ENCODE measurements at places on chromosomes 1 and 21.

GRCh38 chr1:198937231-198938031 lies 298.6 kb downstream of the PTPRC start:
- DNase-seq = peak; percentile 5

DNA sequence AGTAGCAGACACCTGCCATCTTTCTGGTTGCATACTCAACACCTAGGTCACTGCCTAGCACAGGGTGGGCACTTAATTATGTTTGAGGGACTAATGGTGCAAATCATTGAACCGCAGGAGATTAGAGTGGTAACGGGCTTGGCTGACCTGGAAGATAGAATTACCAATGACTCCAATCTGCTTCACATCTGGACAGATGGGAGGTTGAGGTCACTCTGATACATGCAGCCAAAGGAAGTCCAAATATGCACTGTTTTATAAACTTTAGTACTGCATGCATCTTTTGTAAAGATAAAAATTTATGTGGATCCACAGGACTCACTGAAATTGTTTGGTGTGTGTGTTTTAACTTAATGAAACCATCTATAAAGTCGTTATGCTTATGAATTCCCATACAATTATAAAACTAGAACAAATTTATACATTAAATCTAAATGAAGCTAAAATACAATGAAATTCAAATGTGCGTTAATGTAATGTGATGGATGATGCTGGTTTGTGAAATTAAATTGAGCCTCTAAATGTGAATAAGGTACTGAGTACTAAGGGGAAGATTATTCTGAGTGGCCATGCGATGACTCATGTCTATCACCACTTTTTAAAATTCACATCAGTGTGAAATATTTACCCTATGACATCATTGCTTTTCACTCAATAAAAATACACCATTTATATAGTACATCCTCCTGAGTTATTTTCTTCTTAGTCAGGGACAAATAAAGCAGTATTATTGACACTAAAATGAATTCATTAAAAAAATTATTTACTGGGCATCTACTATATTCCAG lies 224.7 kb upstream of the FAM78B start:
- no peak for DNase-seq

GRCh38 chr1:41497056-41497440 lies 12.6 kb upstream of the EDN2 start:
- DNase-seq = no peak

GRCh38 chr1:220879509-220880361 lies 492 bp downstream of the HLX start:
- no peak for DNase-seq

- no peak for DNase-seq
Measured at GRCh38 chr1:213110349-213111300, 59.6 kb downstream of the RPS6KC1 start.

DNA sequence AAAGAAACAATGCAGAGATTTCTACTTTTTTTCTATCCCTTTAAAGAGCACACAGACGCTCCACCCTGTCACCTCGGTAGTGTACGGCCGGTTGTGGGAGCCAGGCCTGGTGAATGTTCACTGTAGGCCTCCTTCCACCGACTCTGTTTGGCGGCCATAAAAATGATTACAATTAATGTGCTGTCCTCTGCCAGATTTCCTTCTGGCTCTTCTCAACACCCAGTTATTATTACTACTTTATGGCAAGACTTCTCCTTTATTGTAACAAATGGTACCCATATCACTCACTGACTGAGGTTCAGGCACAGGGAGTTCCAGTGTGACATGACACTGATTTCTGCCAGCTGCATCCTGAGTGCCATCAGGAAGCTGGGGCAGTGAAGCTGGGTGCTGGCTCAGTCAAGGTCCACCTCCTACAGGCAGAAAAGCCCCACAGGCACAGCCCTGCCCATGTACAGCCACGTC lies 37.4 kb downstream of the GPR161 start:
- no peak for DNase-seq

- DNase-seq = no peak
Measured at GRCh38 chr1:91552596-91552995, 51.9 kb downstream of the CDC7 start.

- no peak for DNase-seq
Measured at GRCh38 chr1:5485436-5485835, 506.8 kb downstream of the NPHP4 start.

GRCh38 chr1:211900441-211900840 lies 69.9 kb upstream of the LPGAT1 start:
- DNase-seq = no peak

GRCh38 chr1:219820551-219820950 lies 107.8 kb downstream of the SLC30A10 start:
- DNase-seq = no peak

- no peak for DNase-seq
Measured at GRCh38 chr1:168312718-168313604, 32.3 kb downstream of the TBX19 start.

DNA sequence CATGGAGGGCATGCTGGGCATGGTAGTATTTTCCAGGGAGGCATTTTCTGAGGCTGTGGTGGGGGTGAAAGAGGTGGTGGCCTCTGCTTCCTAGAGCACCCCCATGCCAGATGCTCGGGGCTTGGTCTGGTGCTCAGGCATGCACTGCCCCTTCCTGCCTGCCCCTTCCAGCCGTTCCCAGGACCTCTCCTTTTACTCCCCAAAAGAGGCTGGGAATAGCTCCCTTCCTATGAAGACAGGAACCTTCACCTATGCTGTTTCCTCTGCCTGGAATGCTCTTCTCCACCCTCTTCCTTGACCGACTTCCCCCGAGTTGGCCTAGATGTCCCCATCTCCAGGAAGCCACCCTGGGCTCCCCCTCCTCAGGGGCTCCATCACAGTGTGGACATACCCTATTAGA lies 9.1 kb downstream of the EDN2 start:
- no peak for DNase-seq

- no peak for DNase-seq
Measured at GRCh38 chr1:154862907-154863306, 7.2 kb downstream of the KCNN3 start.

DNA sequence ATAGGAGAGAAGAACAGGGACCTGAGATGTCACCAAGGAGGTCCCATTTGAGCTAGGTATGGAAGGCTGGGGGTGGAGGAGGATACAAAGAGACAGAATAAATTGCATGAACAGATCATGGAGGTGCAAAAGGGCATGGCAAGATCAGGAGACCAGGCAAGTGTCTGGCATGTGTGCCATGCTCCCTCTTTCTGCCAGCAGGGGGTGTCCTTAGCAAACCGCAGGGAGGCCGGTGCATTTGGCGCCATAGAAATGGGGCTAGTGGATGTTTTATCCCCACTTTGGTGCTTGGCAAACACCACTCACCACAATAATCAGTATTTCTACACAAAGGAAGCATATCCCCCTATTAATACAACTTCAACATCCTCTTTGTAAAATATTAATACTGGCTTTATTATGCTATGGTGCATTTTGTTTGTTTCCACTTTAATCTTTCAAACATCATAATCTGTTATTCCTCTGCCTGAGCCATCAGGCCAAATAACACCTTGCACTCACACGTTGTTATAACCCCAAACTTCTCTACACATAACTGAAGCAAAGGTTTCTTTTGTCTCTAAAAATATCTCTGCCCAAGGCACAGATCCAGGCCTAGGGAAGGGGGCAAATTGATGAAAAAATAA lies 25.9 kb downstream of the S100A6 start:
- peak; percentile 44 for DNase-seq

DNA sequence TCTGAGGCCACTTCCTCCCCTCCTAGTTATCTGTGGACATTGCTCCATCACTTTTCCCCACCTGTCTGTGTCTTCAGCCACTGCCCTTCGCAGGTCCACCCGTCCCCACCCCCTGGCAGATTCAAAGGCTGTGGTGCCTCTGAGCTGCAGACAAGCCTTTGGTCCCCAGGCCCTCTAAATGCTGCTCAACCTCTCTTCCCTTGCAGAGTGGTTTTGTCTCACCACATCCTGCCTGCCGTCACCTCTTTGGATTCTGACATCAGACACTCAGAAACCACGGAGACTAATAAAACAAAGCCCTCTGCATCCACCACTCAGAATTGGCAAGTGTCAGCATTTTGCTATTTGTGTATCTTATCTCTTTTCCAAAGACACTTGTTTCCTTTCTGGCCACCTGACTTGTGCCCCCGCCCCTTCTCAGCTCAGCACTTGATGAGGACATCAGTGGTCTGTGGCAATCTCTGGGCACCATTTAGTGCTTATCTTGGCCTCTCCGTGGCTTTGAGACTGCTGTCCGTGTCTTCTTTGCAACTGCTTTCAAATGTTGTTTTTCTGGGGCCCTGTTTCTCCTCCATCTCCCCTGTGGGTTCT lies 7.7 kb downstream of the CNIH3 start:
- DNase-seq = peak; percentile 49

DNA sequence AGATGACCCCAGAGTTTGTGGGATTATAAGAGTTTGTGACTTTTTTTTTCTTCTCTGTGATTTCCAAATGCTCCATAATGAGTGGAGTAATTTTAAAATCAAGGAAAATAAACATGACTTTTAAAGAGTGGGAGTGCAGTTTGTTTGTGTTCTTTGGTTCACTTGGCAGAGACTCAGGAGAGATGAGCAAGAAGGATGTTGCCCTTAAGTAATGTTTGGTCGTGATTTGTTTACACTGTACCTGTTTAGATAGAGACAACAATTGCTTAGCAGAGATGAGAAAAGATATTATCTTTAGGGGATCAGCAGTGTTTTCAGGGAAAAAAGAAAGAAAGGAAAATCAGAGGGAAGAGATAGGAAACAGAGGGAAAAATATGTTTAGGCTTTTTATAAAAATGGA lies 170.8 kb downstream of the ADSS2 start:
- DNase-seq = no peak

GRCh38 chr1:55997536-55997935 lies 581.8 kb downstream of the PLPP3 start:
- DNase-seq = no peak

DNA sequence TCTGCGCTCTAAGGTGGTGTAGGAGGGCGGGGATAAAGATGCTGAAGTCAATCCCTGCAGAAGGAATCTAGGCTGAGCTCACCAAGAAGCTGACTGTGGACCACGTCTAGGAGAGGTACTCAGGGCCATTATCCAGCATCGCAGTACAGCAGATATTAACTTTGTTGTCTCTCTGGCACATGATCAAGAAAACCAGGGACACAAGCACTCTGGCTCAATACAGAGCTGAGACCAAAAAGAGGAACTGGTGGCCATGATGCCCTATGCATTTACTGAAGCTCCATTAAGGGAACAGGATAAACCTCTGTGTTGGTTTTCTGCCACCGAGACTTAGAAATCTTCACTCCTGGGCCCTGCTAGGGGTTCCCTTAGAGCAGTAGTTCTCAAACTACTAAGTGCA lies 38.0 kb upstream of the ANGPTL7 start:
- no peak for DNase-seq

- DNase-seq = no peak
Measured at GRCh38 chr1:150159550-150159949, 9.8 kb downstream of the PLEKHO1 start.

All from stimulated activated CD4-positive, alpha-beta T cell treated with anti-CD3 and anti-CD28 coated beads, TNF-alpha, amount 100 ng/mL, for 1 hour (primary cell).